Activated CD8-positive, alpha-beta memory T cell treated with anti-CD3 and anti-CD28 coated beads for 4 hours (primary cell): ENCODE measurements at places on chromosomes 4 and X.

DNA sequence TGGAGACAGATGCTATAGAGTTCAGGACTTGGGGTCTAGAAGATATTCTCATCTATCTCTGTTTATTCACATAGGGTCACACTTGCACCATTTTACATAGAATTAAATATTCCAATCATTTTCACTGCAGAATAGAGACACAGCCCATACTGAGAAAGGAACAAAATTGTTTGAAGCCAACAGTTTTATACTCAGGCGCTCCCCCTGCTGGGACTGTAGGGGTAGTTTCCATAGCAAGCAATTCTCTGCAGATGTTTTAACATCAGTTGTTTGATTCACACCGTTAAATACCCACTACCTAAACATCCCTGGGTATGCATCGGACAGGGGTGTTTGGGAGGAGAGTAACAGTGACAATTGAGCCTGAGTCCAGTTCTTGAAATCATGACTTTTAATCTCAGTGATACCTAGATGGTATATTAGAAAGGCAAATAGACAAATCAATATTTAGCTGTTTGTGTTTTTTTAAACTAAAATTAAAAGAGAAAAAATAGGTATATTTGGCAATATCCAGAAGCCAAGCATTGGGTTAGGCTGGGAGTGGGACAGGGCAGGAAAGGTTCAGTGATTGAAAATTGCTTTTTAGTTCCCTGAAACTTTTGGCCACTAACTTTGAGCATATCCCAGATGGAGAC lies 33.8 kb downstream of the LONRF3 start:
- DNase-seq, result no peak

DNA sequence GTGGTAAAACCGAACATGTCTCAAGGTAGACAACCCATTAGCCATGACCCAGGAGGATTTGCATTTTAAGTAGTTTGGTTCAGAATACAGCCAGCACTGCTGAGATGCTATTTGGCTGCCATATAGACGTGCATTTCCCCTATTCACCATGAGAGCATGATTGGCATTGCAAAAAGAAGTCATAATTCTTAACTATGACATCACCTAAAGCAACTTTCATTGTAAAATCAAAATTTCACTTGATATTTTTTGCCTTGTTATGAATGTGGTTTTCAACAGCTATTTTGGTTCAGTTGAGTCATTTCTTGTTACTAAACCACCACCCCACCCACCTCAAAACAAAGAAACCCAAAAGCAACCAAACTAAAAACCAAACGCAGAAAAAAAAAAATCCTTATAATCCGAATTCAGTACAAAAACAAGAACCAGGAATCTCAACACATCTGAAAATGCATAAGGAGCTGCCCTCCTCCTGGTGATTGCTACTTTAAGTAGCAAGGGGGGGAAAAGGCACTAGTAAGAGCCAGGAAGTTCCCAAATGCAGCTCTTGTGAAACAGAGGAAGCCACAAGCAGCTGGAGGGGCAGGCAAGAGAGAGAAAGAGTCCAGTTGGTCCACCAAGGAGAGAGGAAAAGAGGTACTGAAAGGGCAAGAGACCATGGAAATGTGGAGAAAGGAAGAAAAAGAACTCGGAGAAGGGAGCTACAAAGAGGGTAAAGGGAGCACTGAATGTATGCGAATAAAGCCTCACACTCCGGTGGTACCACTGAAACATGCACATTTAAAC lies 3.1 kb downstream of the SLITRK4 start:
- DNase-seq, result no peak

- DNase-seq, result no peak
Measured at GRCh38 chr4:21699446-21699845, 249.1 kb downstream of the KCNIP4 start.

DNA sequence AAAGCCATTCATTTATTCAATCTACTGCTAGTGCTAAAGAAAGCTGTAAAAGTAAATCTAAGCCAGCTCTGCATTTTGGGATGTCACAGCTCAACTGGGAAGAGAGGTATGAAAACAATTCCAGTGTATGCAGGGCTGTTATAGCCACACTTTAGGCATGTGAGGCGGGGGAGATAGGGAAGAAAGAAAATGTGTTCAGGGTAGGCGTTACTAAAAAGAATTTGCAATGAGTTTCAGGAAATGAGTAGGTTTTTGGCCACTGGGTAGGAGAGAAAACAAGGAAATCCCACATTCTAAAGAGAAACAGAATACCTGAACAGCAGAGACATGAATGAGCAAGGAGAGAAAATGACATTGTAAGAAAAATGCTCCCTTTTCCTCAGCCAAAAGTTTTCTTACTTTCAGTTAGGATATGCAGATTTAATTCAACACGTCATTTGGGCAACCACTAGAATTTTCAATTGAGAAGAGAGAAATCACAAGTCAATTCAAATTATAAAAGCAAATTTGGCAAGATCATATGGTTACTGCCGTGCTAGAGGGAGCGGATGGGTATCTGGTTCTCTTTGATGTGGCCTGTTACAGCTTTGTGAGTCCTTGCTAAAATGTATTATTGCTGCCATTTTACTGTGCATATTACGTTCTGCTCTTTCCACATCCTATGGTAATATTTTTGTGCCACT lies 226.3 kb downstream of the KCNIP4 start:
- DNase-seq, result no peak

DNA sequence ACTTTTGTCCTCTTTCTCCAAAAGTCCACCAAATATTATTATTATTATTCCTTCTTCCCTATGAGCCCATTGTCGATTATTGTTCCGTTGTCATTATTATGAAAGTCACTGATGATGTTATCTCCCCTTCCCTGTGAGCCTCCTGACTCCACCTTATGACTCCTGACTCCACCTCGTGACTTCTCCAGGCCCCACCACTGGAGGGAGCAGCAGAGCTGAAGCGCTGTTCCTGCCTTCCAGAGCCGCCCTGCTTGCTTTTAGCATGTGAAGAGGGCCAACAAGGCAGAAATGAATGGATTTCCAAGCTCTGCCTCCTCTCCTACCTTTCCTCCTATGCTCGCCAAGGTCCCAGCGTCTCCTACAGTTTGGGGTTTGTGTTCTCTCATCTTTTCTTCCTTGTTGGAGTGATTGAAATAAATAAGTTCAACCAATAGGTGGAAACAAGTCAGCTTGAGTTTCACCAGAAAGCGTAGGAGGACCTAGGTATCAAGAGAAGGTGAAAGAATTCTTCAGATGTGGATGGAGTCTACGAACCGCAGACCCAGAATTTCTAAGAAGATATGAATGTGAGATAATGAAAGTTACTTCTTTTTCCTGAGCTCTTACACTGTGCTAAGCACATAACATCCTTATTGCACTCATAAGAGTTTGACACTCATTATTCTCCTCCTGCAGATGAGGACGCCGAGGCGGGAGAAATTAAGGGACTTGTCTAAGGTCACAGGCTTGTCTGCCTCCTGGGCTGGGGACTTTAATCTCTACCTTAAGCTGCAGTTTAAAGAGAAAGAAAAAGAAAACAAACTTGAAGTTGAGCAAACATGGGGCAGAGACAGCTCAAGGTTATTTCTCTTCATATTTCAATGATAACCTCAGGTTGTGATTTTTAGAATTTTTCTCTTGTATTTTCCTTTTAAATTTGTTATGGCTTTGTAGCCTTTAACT lies 26.1 kb downstream of the IGSF1 start:
- no peak for DNase-seq

DNA sequence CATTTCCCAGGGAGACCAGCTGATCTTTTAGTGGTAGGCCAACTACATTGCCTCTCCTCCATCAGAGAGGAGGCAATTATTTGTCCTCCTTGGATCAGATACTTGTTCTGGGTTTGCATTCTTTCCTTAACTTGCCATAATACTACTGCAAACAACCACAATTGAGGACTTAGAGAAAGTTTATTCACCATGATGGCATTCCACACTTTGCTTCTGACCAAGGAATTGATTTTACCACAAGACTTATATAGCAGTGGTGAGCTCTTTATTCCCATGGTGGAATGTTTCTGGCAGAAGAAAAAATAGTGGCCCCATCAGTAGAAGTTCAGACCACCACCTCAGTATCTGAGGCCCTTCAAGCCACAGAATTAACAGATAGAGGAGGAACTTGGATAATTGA lies 123.9 kb upstream of the PPP3CA start:
- no peak for DNase-seq

DNA sequence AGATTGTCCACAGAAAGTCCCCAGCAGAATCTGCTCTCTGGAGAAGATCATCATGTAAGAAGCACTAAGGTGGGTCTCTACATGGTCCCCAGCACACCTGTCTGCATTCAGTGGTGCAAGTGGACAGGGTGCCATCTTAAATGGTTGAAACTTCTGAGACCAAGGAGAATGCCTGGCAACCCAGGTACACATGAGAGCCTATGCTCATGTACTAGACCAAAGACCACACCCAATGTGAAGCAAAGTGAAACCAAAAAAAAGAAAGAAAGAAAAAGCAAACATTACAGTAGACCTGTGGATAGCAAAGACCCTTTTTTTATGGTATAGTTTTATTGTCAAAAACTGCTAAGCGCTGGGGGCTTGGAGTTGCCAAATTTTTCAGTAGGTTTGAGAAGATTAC lies 15.0 kb downstream of the CD40LG start:
- no peak for DNase-seq

DNA sequence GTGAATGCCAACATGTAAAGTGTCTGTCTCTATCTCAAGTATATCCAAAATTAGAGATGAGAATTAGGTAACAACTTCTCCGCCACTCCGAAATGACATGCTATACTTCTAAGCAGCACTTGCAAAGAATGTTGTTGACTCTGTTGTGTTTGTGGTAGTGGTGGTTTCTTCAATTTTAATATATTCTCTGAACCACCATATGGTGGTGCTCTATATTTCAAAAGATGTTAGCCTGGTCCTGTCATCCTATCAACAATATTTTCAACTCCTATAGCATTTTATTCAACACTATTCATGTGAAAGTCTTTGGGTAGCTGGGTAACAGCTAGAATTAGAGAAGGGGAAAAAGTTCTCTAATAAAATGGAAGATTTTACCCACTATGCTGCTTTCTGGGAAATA lies 1622.8 kb upstream of the IGFBP7 start:
- no peak for DNase-seq

DNA sequence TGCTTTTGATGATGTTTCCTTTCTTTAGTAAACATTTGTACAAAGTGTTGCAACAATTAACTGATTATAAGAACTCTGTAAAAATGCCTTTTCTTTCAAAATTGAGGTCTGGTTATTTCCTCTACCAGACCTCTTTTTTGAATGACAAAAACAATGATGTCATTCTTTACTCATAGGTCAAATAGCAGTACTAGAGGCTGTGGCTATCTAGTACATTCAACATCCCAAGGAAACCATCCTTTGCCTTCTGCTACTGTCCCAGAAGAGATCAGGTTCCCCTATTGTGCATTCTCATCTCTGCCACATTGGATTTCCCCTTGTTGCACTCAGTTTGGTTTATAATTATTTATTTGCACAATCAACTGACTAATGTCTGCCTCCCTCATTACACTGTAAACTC lies 19.1 kb upstream of the MAD2L1 start:
- DNase-seq, result no peak

GRCh38 chrX:154459832-154460231 lies 1.8 kb downstream of the PLXNA3 start:
- no peak for DNase-seq

- DNase-seq, result no peak
Measured at GRCh38 chr4:5709207-5709575, 832 bp upstream of the EVC2 start.

DNA sequence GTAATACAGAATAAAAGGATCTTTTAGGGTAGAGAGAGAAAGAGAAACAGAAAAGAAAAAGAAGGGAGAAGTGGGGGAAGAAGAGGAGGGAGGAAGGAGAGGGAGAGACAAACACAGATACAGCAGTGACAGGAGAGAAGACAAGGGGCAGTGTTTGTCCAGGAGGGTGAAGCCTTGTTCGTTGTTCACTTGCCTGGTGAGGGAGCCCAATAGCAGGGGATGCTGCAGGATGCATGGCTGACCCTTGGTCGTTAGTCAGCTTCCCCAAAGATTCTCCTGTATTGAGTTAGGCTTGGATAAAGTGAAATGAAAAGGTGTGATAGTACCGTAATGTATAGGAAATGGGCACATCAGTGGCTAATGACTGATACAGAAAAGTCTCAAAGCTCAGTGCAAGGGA lies 403.7 kb downstream of the IL15 start:
- DNase-seq, result no peak

- no peak for DNase-seq
Measured at GRCh38 chr4:186144946-186145569, 40.6 kb downstream of the FAM149A start.

GRCh38 chr4:25953740-25954139 lies 39.7 kb downstream of the SMIM20 start:
- no peak for DNase-seq

DNA sequence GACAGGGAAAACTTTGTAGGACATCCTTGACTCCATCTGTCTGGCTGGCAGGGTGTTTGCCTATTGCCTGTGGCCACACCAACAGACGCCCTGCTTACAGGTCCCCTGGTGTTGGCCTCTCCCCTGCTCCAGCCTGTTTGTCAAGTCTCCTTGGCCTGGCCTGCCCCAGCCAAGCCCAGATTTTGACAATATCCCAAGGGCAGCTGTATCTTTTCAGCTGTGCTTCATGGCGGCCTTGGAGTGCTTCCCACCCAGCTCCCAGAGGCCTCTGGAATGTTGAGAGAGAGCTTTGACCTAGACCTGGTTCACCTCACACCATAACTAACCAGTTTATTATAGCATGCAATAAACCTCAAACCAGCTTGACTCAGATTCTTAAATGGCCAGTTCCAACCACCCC lies 204.0 kb upstream of the NHS start:
- DNase-seq, result no peak

DNA sequence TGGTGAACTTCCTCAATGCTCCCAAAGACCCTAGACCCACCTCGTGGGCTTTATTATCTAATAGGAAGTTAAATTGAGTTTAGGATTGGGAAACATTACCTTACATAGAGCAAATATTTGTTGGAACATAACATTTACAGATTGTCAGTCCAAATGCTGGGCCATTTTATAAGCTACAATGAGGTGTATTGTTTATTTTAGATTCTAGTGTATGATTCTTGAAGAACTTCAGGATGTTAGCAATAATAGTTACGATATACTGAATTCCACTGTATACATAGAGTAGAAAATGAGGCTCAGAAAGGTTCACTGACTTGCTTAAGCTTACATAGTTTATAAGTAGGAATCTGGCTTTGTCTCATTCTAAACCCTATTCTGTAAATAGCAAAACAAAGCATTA lies 37.4 kb downstream of the PAQR3 start:
- DNase-seq, result no peak

DNA sequence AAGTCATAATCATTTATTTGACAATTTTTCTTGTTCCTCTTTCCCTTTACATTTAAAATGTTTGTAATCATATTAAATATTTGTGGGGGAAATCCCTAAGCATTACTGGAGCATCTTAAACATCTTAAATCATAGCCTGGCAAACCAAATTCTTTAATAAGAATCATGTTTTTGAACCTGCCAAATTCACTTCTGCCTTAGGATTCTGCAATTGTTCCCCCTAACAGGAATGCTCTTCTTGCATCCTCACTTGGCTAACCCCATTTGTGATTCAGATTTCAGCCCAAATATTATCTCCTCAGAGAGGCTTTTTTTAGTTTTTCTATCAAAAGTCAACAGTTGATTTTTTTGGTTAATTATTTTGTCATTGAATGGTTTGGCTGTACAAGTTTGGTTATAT lies 241.1 kb downstream of the MAPK10 start:
- DNase-seq, result no peak
